ENCODE measurements at places on chromosomes 4 and X.
A peak's percentile ranks its signal among the peaks of the same experiment; 100 is the strongest.

GRCh38 chrX:24860140-24860539 lies 155.6 kb downstream of the ARX start:
- DNase-seq = no peak

DNA sequence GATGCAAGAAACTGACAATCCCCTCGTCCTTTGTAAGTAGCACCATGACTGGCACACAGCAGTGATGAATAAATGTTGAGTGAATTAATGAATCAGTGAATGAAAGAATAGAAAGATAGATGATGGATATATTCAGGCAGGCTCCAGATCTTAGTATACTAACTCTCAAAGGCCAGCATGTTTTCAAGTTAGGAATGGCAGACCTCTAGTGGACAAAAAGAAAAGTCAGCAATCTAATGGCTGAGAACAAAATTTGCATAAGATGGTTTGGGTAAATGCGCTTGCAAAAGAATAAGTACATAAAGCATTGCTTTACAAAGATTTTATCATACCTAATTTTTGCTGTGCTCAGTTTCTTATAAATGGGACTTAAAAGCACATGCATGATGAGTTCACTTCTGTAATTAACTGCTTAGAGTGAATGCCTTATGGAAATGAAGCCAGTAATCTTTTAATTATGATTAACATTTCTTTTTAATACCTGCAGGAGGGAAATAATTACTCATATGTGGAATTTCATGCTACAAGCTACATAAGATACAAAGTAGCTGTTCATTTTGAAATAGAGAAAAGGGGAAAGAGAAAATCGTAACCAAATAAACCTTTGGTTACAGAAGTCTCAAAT lies 126.9 kb upstream of the GPRIN3 start:
- no peak for DNase-seq

DNA sequence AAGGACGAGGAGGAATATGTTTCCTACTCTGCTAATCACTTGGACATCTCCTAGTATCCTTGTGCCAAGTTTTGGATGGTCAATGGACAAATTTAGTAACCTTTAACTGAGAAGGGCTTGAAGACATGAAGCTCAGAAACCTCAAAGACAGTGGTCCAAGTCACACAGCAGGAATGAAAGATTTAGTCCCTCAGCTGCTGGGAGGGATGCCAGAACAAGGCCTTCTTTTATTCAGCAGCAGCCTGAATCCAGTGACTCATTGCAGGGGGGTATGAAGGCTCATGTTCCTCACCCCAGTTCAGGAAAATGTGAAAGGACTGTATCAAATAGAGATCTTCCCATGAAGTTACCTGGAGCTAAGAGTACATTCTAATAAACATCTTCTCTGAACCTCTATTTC lies 214.9 kb upstream of the UGT8 start:
- no peak for DNase-seq

- DNase-seq = no peak
These were observed 234.4 kb upstream of the GPC4 start for GRCh38 chrX:133649651-133650050.

DNA sequence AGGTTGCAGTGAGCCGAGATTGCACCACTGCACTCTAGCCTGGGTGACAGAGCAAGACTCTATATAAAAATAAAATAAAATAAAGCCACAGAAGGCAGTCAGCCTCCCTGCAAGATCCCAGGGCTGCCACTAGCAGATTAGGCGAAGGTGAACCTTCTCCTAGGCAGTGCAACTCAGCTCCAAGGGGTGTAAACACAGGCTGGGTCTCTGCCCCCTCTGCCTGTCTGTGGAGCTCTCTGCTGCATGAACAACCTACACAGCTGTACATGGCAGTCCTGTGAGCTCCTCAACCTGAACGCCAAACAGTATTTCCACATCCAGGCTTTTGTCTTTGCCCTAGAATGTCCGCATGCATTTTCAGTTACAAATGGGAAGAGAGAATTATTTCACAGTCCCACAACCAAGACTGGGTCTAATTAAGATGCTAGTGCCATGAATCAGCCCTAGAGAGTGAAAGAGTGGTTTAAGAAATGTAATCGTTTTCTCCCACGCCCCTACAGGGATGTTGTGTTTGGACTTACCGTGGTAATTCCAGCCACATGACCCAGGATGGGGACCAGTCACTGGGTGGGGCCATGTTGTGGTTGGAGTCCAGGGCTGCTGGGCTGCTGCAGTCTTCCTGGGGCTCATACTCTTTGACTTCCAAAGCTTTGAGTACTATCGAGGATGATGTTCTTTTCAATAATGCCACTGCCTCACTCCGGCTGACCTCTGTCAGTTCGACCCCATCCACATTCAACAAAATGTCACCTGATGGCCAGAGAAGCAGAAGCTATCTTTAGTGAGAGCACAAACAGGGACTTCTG lies 99.0 kb downstream of the FIP1L1 start:
- DNase-seq = no peak

- DNase-seq = no peak
These were observed 823.2 kb downstream of the CCSER1 start for GRCh38 chr4:90950385-90950841.

- no peak for DNase-seq
These were observed 22.2 kb upstream of the PLP1 start for GRCh38 chrX:103754401-103754800.

DNA sequence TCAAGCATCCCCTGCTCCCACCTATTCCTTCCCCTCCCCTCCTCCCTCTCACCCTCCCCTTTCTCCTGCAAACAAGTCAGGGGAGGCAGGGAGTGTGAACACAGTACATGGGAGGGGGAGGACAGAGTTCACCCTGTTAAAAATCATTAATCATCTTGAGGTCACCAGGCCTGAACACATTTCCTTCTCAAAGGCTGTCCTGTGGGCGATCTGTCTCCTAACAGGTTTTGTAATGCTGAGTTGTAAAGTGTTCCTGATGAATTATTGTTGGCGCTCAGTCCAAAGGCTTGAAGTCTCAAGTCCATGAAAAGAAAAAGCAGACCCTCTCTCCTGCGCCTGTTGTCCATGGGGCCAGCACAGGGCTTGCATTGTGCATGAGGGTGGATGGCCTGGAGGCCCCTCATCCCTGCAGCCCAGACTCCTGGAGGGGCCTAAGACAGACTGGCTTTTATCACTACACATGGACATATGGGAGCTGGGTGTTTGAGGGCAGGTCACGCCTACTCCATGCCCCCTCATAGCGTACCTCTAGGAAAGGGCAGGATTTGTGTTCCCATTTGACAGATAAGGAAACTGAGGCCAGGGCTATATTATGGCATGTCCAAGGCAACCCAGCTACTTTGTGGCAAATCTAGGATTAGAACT lies 189.1 kb downstream of the RAB28 start:
- DNase-seq = no peak

- no peak for DNase-seq
These were observed 578 bp upstream of the CORIN start for GRCh38 chr4:47838445-47838844.

GRCh38 chr4:78784236-78784865 lies 8.2 kb downstream of the BMP2K start:
- DNase-seq = no peak

DNA sequence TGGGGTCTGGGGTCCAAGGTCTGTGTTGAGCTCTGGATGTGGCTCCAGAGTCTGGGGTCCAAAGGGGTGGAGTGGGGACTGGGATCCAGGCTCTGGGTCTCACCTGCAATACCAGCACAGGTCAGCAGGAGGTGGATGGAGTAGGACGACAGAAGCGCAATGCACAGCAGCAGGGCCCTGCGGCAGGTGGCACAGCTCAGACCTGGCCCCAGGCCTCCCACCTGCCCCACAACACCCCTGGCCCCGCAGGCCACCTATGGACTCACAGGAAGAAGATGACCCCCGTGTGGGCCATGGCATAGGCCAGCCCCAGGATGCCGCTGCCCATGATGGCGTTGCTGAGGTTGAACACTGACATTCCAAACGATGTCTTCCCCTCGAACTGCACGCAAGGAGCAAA lies 3.4 kb downstream of the SLC38A5 start:
- no peak for DNase-seq

DNA sequence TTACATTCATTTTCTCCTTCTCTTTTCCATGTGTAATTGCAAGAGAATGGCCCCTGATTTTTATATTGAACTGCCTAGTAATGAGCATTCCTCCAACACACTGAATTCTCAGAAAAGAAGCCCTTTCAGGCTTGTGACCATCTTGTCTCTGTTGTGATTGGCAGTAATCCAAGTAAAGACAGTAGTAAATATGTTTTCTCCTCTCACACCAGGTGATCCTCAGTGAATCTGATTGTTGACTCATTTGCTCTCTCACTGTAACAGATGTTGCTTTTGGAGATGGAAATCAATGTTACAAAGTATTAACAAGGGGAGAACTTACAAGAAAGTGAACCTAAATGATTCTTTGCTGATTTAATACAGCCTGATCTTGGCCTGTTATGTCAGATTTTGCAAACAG lies 271.0 kb downstream of the AFF2 start:
- no peak for DNase-seq

- no peak for DNase-seq
These were observed 32.4 kb downstream of the ARHGAP10 start for GRCh38 chr4:147764337-147764736.

DNA sequence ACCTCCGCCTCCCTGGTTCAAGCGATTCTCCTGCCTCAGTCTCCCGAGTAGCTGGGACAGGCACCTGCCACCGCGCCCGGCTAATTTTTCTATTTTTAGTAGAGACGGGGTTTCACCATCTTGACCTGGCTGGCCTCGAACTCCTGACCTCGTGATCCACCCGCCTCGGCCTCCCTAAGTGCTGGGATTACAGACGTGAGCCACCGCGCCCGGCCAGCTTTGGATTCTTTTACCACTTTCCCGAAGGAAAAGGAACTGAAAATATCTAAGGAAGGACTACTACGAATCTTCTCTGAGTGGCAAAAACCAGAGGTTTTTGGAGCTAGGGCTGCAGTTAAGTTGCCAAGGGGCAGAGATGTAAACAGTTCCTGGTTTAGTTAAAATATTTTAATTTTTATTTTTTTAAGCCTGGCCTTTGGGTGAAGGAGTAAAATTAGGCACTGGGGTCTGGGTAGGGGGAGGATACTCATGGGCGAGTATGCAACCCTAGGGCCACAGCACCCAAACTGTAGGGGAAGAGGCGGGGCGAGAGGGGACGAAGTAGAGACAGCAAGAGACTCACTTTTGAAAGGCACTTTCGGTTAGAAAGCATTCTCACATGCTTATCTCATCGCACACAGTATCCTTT lies 525 bp upstream of the CISD2 start:
- peak; percentile 4 for DNase-seq

- no peak for DNase-seq
These were observed 6.0 kb upstream of the BCORL1 start for GRCh38 chrX:129976441-129976840.

DNA sequence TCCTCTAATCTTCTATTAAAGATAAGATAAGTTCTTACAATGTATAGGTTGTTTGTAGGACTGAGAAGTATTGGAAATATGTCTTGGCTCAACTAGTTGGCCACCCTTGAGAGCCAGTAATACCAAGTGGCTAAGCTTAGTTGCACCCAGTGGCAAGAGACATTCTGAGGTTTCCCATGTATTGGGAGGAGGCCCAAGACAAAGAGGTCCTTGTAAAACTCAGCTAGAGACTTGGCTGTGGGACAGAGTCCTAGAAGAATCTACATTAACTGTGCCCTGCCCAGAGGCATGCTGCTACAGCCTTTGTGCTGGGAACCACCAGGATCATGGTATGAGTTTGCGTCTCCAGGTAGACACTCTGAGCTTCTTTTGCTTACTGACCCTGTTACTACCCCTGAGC lies 41.9 kb upstream of the SLC4A4 start:
- DNase-seq = no peak

GRCh38 chrX:55640854-55641253 lies 17.7 kb downstream of the FOXR2 start:
- DNase-seq = no peak

GRCh38 chr4:152651473-152652060 lies 28.2 kb downstream of the TMEM154 start:
- DNase-seq = no peak

GRCh38 chr4:99679204-99679603 lies 21.6 kb upstream of the C4orf54 start:
- DNase-seq = no peak

DNA sequence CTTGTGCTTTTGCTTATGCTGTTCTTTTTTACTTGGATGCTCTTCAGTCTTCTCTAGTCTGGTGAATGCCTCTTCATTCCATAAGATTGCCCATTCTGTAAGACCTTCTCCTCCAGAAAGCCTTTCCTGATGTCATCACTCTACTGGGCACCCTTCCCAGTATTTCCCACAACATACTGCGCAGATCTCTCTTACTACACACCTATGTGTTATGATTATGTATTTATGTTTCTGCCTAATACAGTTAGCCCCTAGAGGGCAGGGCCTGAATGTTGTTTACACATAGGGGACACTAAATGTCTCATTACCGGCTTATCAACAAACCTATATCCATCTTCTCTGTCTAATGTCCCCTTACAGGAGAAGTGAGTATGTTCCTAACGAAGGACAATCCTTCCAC lies 21.1 kb downstream of the AIFM1 start:
- no peak for DNase-seq

DNA sequence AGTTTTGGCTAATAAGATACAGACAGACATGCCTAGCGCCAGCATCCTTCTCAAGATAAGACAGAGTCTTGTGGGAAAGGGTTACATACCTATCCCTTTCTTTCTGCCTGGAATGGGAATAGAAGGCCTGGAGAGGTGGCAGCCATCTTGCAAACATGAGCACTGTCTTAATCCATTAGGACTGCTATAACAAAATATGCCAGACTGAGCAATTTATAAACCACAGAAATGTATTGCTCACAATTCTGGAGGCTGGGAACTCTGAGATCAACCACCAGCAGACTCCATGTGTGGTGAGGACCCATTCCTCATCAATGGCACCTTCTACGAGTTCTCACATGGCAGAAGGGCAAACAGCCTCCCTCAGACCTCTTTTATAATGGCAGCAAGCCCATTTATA lies 26.5 kb upstream of the NEIL3 start:
- DNase-seq = no peak

GRCh38 chr4:111045992-111046391 lies 423.1 kb upstream of the PITX2 start:
- DNase-seq = no peak

DNA sequence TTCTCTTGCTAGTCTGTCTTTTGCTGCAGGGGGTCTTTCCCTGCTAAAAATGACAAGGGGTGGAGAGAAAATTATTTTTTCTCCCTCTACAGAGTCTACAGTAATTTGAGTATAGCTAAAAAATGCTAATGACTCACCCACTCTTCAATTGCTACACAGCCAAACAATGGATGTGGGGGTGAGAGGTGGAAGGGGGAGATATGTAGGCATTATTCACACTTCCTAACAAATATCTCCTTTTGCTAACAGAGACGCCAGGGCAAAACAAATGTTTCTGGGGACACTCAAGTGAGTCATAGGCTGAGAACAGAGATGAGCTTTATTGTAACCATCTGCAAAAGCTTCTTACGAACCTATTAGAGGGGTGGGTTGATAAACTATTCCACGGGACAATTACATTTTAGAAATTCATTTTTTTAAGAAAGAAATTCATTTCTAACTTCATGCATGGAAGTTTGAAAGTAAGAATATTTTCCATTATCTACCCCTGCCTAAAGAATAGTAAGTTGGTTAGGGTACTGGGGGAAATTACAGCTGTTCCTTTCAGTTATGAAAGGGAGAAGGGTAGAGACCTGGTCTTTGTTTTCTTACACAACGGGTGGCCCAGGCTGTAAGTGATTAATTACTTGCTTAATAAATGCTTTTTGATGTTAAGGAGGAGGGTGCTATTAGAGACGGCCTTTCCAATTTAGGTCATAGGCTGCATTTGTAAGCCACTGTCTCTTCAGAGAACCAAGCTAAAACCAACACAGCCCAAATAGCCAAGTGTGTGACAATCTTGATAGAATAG lies 12.8 kb downstream of the SCD5 start:
- no peak for DNase-seq

- no peak for DNase-seq
These were observed 82.5 kb downstream of the HPRT1 start for GRCh38 chrX:134542485-134542884.
